ENCODE measurements at places on chromosomes 13 and 19.

DNA sequence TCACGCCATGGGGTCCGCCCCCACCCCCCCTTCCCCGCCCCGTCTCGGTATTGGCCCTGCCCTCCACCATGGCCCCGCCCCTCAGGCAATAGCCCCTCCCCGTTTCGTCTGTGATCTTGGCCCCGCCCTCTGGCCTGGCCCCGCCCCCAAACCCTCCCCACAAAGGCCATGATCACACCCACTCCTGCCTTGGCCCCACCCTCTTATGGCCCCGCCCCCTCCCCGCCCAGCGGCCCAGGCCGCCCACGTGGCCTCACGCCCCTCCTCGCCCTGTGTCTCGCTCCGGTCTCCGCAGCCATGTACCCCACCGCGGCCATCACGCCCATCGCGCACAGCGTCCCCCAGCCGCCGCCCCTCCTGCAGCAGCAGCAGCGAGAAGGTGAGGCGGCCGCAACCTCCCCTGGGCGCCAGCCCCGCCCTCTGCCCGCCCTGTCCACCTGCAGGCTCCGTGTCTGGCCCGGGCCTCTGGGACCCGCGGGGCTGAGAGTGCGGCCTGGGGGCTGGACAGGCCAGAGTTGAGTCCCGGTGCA, 61.3 kb downstream of the CELF5 start:
- DNase-seq: no peak

- DNase-seq: no peak
Observed at GRCh38 chr19:55305491-55305890, 19.6 kb downstream of the TMEM150B start.

DNA sequence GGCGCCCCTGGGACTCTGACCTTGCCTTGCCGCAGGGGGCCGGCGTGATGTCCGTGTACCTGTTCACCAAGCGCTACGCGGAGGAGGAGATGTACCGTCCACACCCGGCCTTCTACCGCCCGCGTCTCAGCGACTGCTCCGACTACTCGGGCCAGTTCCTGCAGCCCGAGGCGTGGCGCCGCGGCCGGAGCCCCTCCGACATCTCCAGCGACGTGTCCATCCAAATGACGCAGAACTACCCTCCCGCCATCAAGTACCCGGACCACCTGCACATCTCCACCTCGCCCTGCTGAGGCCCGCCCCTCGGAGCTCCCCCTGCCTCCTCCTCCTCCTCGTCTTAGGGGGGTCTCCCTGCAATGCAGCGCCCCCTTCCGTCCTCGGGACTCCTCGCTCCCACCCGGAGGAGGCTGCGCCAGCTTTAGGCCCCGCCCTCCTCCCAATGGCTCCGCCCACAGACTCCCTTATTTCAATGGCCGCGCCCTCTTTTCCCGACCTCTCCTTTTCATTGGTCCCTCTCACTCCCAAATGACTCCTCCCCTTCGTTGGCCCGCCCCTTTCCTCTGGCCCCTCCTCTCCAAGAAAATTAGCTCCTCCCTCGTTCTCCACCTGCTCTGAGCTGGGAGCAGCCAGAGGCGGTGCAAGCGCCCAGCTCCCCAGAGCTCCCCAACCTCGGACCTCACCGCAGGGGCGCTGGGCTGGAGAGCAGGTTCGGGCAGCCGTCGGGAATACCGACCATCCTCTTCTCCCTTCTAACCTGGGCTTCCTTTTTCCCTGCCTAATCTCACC, 20.5 kb upstream of the CACNG8 start:
- DNase-seq: no peak

DNA sequence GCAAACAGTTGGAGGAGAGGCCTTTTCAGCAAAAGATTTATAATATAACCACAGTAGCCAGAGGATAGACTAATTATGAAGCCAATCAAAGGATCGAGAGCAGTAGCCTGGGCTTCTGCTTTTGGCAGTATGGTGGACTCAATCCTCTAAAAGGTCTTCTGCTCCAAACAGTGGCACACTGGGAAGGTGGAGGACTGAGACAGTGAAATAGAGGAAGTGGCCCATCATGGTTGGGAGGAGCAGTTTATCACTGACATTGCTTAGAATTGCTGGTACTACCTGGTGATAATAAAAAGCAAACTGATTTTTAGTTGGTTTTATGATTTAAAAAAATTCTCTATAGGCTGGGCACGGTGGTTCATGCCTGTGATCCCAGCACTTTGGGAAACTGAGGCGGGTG, 20.9 kb upstream of the PLAUR start:
- DNase-seq: no peak

DNA sequence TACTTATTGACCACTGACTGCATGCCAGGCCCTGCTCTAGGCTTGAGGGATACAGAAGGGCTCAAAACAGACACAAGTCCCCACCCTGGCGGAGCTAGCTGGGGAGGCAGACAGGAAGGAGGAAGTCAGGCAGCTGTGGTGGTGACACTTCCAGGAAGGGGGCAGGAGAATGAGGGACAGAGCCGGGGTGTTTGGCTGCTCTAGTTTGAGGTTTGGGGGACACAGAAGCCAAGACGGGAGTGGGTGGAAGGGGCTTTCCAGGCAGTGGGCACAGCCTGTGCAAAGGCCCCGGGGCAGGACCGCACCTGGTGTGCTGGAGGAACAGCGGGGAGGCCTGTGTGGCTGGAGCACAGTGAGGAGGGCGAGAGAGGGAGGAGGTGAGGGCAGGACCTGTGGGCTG, 4.0 kb downstream of the MRPL54 start:
- no peak for DNase-seq

DNA sequence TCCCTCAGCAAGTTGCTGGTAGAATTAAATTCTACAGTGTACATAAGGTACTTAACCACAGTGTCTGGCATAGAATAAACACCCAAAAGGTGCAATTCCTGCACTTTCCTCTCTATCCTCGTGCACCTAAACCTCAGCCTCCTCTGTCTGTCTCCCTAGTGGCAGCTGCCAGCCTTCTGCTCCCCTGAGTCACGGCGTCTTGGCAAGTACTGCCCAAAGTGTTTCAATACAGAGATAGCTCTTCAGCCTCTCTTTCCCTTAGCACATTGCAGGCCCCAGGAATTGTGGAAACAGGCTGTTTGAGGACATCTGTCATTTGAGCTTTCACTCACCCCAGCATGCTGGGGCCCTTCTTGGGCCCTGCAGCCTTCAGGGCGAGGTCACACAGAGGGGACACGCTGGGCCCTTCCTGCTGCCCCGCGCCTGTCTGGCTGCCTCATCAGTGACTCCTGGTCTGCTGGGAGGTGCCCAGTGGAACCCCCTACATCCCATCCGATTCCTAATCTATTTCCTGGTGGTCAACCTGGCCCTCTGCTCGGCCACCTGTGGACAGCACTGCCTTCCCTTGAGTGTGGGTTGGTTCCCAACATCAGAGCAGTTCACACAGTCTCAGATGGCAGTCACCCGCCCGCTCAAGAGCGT, 19.3 kb downstream of the COL4A2 start:
- no peak for DNase-seq

GRCh38 chr13:42063105-42063504, 14.7 kb downstream of the DGKH start:
- DNase-seq: no peak

DNA sequence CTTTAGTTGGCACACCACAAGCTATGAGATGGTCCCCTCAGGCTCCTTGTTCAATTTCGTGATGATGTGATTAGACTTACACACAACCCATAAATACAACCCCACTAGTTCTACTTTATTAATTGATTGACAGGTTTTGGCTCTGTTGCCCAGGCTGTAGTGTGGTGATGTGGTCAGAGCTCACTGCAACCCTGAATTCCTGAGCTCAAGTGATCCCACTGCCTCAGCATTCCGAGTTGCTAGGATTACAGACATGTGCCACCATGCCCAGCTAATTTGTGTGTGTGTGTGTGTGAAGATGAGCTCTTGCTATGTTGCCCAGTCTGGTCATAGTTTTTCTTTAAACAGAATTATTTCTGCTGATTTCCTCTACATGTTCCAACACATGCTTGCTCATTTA, 17.5 kb upstream of the HTR2A start:
- no peak for DNase-seq

GRCh38 chr13:49807681-49808080, 15.2 kb upstream of the KPNA3 start:
- DNase-seq: no peak

- DNase-seq: no peak
Observed at GRCh38 chr13:35957241-35957731, 173.9 kb downstream of the DCLK1 start.

GRCh38 chr19:1102407-1103131, 1.2 kb upstream of the GPX4 start:
- DNase-seq: peak; percentile 98

GRCh38 chr19:18772620-18773587, 18.2 kb downstream of the COMP start:
- no peak for DNase-seq

DNA sequence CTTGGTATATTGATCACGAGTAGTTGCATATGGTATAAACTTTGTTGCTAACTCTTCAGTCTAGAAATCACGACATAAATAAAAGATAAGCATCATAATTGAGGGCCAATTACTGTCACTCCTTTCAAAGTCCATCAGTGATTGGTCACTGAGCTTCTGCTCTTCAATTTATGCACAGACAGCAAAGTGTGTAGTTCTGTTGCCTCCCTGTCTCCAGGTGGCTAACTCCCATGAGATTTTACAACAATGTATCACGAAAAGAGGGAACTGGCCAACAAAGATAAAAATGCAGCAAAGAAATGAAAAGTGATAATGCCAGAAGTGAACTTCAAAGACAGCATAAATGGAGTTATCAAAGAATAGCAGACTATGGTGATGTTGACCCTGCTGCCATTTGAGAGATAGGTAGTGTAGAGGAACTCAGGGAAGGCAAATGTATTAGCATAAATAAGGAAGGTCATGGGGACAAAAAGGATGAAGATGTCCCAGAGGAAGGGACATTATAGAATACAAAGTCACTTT, 12.7 kb upstream of the TNFSF14 start:
- DNase-seq: no peak

- no peak for DNase-seq
Observed at GRCh38 chr13:79943346-79944023, 397.4 kb downstream of the SPRY2 start.

DNA sequence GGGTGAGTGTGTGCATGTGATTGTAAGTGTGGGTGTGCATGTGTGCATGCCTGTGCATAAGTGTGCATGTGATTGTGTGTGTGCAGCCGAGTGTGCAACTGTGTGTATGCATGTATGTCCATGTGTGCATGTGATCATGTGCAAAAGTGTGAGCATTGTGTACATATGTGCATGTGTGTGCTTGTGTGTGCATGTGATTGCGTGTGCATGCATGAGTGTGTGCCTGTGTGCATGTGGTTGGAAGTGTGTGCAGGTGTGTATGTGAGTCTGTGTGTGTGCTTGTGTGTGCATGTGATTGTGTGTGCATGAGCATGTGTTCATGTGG, 3.5 kb downstream of the PODNL1 start:
- DNase-seq: no peak

- no peak for DNase-seq
Observed at GRCh38 chr13:43242040-43242439, 218.7 kb downstream of the DNAJC15 start.

DNA sequence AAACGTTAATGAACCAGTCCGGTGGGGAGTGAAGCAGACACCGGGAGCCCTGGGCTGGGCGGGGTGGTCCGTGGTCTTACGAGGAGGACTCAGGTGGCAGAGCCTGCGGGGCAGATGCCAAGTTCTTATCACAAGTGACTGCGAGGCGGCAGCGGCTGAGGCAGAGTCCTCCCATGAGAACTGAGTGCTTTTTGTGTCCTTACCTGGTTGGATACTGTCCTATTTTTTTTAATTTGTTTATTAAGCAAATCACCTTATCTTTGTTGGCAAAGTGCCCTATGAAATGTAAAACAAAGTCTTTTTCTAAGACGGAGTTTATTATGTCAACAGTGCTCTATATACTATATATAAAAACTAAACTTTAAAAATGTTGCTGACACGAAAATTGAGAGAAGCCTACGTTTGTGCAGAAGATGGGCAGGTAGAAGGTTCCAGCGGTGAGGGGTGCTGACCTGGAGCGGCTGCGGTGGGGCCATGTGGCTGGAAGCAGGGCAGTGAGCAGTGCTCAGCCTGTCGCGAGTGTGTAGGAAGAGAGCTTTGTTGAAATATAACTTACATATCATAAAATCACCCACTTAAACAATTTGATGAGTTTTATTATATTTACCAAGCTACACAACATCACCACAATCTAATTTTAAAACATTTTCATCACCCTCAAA, 82.2 kb downstream of the ATP11A start:
- DNase-seq: no peak

- no peak for DNase-seq
Observed at GRCh38 chr13:110633776-110634175, 18.4 kb downstream of the NAXD start.

DNA sequence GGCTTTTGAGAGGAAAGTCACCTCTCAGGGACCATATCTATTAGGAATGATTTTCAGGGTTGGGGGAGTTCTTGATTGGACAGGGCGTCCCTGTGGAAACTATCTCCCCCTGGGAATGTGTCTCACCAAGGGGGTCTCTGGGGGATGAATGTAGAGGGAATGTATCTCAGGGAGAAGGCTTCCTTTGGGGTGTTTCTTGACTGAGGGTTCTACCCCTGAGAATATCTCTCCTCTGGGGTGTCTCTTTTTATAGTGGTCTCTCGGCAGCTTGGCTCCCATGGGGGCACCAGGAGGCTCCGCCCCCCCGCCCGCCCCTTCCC, 1.0 kb downstream of the RTBDN start:
- DNase-seq: no peak

GRCh38 chr13:49733181-49733951, 42.1 kb upstream of the EBPL start:
- DNase-seq: no peak

DNA sequence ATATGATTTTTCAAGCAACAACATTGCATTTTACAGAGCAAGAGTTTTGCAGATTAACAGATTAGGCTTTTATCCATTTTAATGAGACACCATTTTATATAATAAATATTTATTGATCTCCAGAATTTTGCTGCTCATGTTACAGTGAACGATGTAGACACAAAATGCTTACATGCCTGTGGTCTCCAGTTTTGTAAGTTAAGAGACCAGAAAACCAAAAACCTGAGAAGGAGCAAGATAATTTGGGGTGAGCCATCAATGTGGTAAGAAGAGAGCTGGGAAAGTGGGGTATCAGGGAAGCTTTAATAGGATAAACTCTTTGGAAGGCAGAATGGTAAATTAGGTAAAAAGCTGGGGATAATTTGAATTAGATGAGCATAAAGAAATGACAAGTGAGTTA, 2100.5 kb upstream of the PCDH20 start:
- no peak for DNase-seq

DNA sequence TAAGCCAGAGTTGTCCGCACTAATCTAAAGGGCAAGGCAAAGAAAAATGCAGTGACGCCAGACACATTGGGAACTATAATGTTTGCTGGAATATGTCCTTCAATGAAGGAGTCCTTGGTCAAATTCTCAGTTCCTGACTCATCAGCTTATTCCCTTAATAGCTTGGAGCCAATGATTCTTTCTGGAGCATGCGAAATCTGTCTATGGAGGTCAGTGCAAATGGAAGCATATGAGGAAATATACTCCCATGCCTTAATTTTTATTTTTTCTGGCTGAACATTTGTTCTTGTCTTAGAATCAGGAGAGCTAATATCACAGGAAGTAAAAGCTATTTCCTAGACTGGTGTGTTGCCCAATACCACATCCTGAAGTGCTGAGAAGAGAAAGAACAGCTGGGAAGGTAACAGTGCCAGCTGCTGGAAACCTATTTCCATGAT, 289.8 kb upstream of the SPRY2 start:
- no peak for DNase-seq
